GM23248 (cell line): ENCODE measurements at places on chromosomes 6 and 20. TPM values are rescaled to one million over a fixed set of nuclear protein-coding genes. Genes with fewer than 3 reads are reported as not detected.

ACTL10 gene
- total RNA-seq: 3.2 and 3.4 TPM in 2 replicates

PREX1 gene
- total RNA-seq: 0.63 and 0.65 TPM in 2 replicates

TRAM2 gene
- 174 and 182 TPM in 2 replicates for total RNA-seq

TSHZ2 gene
- 13.4 and 18.5 TPM in 2 replicates for total RNA-seq

MATN4 gene
- total RNA-seq: not detected in 2 replicates

VNN1 gene
- total RNA-seq: 0.86 TPM in 1 of 2 replicates, not detected in the other

STMND1 gene
- total RNA-seq: not detected in 2 replicates

DPPA5 gene
- not detected in 2 replicates for total RNA-seq

HSPA1L gene
- 1.3 and 1.7 TPM in 2 replicates for total RNA-seq

EMILIN3 gene
- total RNA-seq: 0.13 TPM in 1 of 2 replicates, not detected in the other

ZNF391 gene
- total RNA-seq: 1.4 and 4.7 TPM in 2 replicates

ADGRF1 gene
- total RNA-seq: not detected in 2 replicates

WFDC10B gene
- not detected in 2 replicates for total RNA-seq

GINM1 gene
- 83.1 and 83.6 TPM in 2 replicates for total RNA-seq

RCAN2 gene
- 6.5 and 7.6 TPM in 2 replicates for total RNA-seq

RBM12 gene
- total RNA-seq: 31.7 and 36.0 TPM in 2 replicates

RAB44 gene
- not detected in 2 replicates for total RNA-seq

ENPP4 gene
- 0.63 and 1.9 TPM in 2 replicates for total RNA-seq

EYA2 gene
- 0.38 TPM in 1 of 2 replicates, not detected in the other for total RNA-seq

SULF2 gene
- 5.6 and 10.5 TPM in 2 replicates for total RNA-seq

ENPP1 gene
- total RNA-seq: 53.7 and 60.4 TPM in 2 replicates

CCR6 gene
- not detected in 2 replicates for total RNA-seq

TBXT gene
- total RNA-seq: not detected in 2 replicates

PHACTR3 gene
- total RNA-seq: not detected in 2 replicates

TFAP2D gene
- not detected in 2 replicates for total RNA-seq

FAM209B gene
- not detected in 2 replicates for total RNA-seq
